Transverse colon (tissue), 4 donors: ENCODE measurements at places on chromosomes 13 and 19. TPM values are rescaled to one million over a fixed set of nuclear protein-coding genes. Genes with fewer than 3 reads are reported as not detected.

DNA sequence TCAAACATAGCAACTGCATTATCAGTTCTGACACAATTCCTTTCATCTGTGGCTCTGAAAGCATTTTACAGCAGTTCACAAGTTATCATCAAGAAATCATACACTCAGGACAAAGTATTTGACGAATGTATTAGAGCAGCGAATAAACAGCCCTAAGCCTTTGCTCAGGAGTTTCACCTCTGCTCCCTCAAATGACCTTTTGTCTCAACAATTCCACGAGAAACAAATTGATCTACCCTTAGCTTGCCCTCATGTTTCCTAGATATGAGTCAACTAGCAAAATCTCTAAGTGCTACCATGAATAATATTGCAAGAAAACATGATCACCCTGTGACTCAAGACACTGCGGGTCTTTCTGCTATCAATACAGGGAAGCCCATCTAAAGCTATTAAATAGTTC, 396.1 kb downstream of the EFNB2 start:
- no peak for DNase-seq

PRODH2 gene
- not detected for total RNA-seq

DNA sequence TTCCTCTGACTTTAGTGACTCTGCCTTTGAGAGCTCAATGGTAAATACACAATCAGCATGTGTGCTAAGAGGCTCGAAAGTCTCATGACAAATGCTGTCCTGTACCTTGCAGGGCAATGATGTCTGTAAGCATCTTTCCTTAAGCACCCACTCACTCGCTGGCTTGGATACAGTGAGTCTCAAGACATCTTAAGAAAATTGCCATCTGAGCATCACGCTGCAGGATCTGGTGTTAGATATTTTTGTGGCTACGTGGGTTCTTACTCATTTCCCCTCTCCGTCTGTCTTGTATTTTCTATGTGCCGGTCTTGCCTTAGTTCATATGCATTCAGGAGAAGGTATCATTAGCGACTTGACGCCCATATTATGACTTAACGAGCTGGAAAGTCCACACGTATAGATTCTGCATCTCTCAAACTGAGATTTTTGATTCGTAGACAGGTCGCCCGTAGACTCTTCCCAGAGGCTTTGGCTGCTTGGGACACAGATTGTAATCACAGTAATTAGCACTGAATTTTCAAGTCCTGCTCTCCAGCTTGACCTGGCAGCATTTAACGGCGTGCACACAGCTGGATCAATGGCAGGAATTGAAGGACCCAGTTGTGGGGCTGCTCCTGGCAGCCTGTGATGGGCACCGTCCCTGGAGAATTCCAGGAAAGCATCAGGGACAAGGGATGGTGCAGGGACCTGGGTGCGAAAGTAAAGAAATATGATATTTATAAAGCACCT, 231.2 kb downstream of the ZIC5 start:
- no peak for DNase-seq

CNN1 gene
- total RNA-seq = 310 TPM

DNA sequence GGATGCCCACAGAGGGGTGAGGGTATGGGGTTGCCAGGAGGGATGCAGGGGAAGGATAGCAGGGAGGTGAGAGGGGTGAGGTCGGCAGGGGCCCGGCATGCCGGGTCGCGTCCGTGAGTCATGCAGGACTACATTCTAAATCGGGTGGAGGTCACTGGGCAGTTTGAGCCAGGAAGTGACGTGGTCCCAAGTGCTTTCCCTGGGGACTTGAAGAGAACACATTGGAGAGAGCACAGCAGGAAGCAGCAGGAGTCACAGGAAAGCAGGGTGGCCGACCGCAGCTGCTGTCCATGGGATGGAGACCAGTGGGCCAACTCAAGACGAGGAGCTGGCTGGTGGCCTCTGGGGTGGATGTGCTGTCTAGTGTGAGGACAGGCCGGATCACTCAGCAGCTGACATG, 92.0 kb upstream of the WASF3 start:
- no peak for DNase-seq

ATP4B gene
- not detected for total RNA-seq

GRCh38 chr13:21055511-21056045, 5.8 kb downstream of the LATS2 start:
- DNase-seq = no peak

PSG6 gene
- total RNA-seq = not detected

GRCh38 chr19:4055209-4055552, 11.5 kb downstream of the ZBTB7A start:
- no peak for DNase-seq

SLC1A6 gene
- total RNA-seq = not detected

GRCh38 chr19:28117143-28117542, 1095.8 kb downstream of the UQCRFS1 start:
- DNase-seq = no peak

- no peak for DNase-seq
Observed at GRCh38 chr13:103282571-103283450, 216.6 kb upstream of the SLC10A2 start.

PALM gene
- 14.1 TPM for total RNA-seq

SHISA7 gene
- not detected for total RNA-seq

SLITRK1 gene
- 0.20 TPM for total RNA-seq

CAPS gene
- 50.5 TPM for total RNA-seq

MUC16 gene
- not detected for total RNA-seq

GRCh38 chr13:99968521-99969452, 2.8 kb downstream of the ZIC5 start:
- DNase-seq = peak; percentile 45

GPR18 gene
- total RNA-seq = not detected

SRRM5 gene
- total RNA-seq = 0.64 TPM

DNA sequence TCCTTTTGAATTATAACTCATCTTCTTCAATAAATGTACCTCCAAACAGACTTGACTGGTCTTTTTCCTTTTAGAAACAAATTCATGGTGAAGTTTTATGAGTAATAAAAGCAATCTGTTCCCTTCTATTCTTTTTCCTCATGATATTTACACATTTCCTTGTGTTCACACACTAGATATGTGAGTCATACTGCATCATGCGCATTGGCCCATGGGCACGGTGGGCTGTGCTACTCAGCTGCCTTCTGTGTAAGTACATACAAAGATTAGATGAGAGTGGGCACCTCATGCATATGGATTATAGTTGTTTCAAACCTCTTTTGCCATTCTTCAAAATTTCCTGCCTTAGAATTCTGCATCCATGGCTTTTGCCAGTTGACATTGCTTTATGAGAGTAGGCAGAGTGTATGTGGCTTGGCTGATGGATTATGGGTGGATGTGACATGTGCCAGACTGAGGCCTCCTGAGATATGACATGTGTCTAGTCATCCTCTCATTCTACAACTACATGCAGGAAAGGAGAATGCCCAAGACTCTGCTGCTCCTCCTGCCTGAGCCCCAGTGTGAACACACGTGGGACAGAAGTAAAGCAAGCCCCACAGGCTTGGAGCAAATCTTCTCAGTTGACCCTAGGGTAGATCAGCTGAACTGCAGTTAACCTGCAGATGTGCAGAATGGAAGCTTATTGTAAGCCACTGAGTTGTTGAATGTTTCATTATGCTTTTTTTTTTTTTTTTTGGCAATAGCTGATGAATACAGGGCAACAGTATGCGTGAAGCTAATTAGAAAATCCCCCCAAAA, 109.9 kb downstream of the RBM26 start:
- no peak for DNase-seq

GRCh38 chr13:98834254-98834960, 81.9 kb upstream of the SLC15A1 start:
- DNase-seq = no peak

DNA sequence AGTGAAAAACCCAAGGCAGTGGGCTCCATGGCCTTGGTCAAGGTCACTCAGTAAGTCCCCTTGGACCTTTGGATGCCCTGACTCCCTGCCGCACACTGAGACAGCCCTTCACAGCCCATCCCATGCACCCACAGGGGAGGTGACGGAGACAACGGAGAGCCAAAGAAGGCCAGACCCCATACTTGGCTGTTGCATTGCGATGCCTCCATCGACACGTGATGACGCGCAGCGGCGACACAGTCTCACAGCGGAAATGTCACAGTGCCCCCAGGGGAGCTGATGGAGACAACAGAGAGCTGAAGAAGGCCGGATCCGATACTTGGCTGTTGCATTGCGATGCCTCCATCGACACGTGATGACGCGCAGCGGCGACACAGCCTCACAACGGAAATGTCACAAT, 282.4 kb downstream of the TEX29 start:
- DNase-seq = no peak

- no peak for DNase-seq
Observed at GRCh38 chr19:17358395-17358794, 18.7 kb downstream of the PLVAP start.

GRCh38 chr13:26557051-26557392, 461 bp upstream of the WASF3 start:
- DNase-seq = no peak

DNA sequence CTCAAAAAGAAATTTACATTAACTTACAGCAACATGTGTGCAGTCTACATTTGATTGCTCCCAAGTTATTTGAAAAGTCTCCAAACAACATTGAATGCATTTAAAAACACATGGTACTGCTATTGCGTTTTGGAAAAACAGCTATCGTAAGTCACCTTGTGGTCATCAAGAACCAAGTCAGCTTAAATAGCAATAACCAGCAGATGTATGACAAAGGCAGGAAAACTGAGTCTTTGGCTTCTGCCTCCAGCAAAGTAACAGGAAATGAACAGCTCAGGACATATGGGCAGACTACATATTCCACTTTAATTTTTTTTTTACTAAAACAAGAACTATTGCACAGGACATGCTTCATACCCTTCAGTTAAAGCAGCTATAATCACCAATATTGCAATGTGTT, 580.6 kb upstream of the SPRY2 start:
- DNase-seq = no peak

- peak; percentile 28 for DNase-seq
Observed at GRCh38 chr13:36919171-36919832, 736 bp downstream of the SMAD9 start.

- DNase-seq = no peak
Observed at GRCh38 chr19:21823224-21823623, 12.8 kb downstream of the ZNF43 start.

DNA sequence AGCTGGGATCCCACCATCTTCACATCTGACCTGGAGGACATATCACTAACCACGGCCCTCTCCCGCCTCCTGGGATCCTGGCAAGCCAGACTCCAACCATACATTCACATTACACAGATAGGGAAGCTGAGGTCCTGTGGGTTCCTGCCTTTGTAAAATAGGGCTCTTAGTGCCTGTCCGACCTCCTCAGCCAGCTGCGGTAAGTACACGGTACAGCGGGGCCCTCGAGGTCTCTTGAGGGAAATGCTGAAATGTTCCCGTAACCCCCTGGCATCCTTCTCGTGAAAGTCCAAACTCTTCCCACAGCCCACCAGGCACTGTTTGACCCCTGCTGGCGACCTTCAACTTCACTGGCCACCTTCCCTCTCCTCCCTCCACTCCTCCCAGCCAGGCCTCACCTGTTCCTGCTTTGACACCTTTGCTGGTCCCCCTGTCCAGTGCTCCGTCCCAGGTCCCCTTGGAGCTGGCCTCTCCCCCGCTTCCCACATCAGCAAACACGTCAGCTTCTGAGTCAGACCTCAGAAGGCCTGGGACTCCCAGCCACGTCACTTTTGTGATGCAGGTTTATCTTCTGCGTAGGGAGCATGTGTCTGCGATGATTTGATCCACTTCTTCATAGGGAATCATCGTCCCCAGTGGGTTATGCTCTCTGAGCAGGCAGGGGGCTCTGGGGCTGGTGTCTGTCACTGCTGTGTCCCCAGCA, 8.8 kb upstream of the GNG7 start:
- no peak for DNase-seq

DNA sequence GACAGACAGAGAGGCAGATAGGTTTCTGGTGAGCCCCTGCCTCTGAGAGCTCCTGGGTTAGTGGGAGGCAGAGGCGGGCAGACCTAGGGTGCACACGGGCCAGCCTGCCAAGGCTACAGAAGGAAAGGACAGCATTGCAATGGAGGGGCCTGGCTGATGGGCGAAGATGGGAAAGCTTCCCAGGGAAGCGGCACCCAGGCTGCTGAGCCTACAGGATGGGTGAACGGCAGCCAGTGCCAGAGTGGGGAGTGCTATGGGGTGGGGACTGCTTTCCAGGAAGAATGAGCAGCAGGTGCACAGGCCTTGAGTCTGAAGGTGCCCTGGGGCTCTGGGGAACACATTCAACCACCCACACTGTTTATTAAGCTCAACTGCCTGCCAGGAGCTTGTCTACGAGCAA, 702 bp upstream of the MAG start:
- DNase-seq = no peak

DNA sequence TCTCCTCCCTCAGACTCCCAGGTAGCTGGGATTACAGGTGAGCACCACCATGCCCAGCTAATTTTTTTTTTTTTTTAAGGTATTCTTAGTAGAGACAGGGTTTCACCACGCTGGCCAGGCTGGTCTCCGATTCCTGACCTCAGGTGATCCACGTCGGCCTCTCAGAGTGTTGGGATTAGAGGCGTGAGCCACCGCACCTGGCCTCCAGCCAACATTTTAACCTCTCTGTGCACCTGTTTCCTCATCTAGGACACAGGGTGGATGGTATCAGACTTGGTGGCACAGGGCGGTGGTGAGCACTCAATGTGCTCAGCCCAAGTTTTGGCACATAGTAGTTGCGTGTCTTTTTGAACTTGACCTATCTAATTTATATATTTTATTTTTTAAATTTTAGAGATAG, 12.5 kb downstream of the APBA3 start:
- no peak for DNase-seq

ZNF98 gene
- not detected for total RNA-seq

NMRK2 gene
- not detected for total RNA-seq

NLRP5 gene
- total RNA-seq = not detected

- DNase-seq = peak; percentile 68
Observed at GRCh38 chr19:10112895-10113591, 1.6 kb downstream of the P2RY11 start.

GRCh38 chr13:35787937-35788336, 311.4 kb upstream of the MAB21L1 start:
- DNase-seq = no peak

- DNase-seq = no peak
Observed at GRCh38 chr13:99548448-99548847, 47.2 kb downstream of the TM9SF2 start.

GRCh38 chr19:50046649-50047503, 21.1 kb downstream of the ZNF473 start:
- peak; percentile 50 for DNase-seq

DNA sequence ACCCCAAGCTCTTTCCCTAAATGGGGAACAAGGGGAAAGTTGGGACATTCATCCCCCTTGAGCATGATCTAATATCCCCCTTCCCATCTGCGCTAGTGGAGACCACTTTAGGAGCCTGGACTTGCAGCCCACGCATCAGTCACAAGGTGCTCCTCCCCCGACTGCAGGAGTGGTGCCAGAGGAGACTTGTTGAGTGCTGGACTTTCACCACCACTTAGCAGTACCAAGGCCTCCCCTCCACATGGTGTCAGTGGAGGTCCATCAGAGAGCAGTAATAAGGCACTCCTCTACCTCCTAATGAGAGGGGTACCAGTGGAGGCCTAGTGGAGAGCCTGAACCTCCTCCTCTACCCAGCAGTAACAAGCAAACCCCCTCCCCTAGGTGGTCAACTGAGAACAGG, 22.5 kb downstream of the CAB39L start:
- DNase-seq = peak; percentile 12

- DNase-seq = no peak
Observed at GRCh38 chr19:55096061-55096701, 20.5 kb downstream of the EPS8L1 start.

- no peak for DNase-seq
Observed at GRCh38 chr19:30648866-30649862, 277.0 kb downstream of the ZNF536 start.
